Stimulated activated CD4-positive, alpha-beta T cell treated with anti-CD3 and anti-CD28 coated beads, Interleukin-12 subunit alpha, Interleukin-12 subunit beta, amount 100 ng/mL, for 4 hours (primary cell): ENCODE measurements at places on chromosomes 3 and 15.
A peak's percentile ranks its signal among the peaks of the same experiment; 100 is the strongest.

DNA sequence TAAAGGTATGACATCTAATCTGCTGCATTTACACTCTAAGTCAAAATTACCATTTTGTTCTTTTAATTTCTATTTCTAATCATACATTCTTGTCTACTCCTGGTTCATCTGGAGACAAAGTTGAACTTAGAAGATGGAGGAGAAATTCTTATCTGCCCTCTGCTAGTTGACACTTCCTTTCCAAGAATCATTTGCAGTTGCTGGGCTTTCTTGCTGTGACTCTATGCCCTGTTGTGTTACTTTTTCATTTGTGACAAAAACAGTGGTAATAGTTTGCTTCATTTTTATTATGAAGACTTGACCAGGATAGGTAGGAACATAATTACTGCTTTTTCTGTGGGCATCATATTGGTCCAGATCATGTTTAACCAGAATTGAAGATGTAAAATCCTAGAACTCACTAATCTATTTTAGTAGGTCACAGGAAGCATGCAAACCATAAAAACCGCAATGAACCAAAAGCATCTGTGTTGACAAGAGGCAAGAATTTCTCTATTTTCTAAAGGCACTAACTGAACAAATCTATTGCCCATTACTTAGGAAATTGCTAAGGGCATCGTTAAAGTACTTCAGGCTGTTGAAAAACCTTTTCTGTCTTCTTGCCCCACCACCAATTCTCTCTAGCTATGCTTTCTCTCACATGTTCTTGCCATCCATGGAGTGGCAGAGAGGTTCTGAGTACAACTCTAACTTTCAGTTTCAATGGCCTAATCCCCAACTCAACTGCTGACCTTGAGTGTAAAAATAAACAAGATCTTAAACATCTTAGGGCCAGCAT is 4.2 kb upstream of the CCR2 start:
- no peak for DNase-seq

GRCh38 chr3:128616516-128617269 is 33.9 kb downstream of the RPN1 start:
- no peak for DNase-seq

DNA sequence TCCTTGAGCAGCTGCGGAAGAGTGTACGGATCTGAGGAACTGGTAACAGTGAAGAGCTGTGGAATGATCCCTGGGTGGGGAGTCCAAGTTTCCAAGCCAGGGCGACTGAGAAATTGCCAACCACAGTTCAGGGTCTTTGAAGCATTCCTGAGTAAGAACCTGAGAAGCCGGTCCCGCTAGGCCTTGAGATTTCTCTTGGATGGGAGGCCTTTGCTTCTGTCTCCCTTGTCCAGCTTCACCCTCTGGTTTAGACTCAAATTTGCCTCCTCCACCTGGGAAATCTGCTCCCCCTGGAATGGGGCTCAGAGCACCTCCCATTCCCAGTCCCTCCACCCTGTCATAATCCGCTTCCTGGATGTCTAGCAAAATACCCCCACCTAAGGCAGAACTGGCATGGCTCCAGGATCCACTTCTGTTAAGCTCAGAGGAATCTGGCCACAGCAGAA is 127.7 kb upstream of the DLG1 start:
- no peak for DNase-seq

DNA sequence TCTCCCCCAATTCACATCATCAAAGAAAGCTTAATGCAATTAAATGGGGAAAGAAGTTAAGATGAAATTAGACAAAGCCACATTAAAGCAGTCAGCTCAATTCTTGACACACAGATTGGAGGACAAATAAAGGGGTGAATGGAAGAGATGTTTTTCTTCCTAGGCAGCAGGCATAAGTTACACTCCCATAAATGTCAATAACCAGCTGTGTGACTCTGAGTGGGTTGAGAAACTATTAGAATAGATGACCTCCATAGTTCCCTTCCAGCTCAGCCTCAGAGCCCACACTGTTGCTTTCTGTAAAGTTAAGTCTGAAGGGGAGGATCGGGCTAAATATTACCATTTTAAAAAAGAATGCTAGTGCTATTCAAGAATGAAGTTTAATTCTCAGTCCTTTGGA is 71.0 kb downstream of the THBS1 start:
- no peak for DNase-seq

DNA sequence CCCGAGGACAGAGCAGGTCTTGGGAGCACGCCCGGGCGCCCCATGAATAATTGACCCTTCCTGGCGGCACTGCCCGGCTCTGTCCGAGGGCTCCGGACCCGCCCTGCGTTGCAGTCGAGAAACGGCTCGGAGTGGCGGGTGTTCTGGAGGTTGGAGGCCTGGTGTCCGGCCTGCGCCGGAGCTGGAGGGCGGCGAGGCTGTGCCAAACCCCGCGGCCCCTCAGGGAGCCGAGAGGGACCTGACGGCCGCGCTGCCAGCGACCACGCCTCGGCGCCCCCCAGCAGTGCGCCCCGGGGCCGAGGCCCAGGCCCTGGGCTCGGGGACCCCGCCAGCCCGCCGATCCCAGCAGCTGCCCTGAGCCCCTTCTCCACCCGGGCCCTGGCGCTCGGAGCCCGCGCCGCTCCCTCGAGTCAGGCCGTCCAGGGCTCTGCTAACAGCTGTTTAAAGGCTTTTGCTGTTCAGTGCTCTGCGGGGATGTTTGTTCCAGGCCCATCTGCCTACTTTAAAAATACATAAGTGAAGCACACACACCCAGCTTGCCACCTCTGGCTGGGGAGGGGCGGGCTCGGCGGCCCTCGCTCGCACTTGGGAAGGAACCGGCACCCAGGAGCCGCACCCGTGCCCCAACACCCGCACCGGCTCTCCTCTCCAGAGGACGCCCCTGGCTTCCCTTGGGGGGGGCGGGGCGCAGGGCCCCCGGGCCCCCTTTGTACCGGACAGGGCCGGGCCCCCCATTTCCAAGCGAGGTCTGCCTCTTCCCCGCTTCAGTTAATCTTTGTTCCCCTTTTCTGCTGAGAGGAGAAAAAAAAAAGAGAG is 730 bp upstream of the ZNF710 start:
- peak; percentile 12 for DNase-seq

DNA sequence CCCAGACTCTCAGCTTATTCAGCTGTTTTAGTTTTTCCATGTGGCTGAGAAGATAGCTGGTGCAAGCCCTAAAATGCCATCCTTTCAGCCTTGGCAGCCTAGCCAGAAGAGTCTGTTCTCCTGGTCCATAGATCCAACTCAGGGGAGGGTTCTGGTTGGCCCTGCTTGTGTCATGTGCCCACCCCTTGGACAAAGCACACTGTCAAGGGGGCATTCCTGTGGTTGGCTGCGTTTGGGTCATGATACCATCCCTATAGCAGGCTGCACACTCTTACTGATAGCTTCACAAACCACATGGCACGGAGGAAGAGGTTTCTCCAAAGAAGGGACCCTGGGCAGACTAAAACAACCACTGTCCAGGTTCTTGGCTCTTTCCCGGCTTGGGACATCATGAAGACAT is 8.4 kb upstream of the FSTL1 start:
- no peak for DNase-seq

- DNase-seq = no peak
Measured at GRCh38 chr15:48363474-48363873, 32.2 kb downstream of the DUT start.

DNA sequence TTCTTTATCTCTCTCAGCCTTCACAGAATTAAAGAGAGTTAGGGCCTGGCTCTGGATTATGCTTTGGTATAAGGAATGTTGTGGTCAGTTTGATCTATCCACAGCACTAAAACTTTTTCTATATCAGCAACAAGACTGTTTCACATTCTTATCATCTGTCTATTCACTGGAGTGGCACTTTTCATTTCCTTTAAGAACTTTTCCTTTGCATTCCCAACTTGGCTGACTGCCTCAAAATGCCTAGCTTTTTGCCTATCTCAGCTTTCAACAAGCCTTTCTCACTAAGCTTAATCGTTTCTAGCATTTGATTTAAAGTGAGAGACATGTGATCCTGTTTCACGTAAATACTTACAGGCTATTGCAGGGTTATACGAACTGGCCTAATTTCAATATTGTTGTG is 471.8 kb downstream of the GBE1 start:
- no peak for DNase-seq

DNA sequence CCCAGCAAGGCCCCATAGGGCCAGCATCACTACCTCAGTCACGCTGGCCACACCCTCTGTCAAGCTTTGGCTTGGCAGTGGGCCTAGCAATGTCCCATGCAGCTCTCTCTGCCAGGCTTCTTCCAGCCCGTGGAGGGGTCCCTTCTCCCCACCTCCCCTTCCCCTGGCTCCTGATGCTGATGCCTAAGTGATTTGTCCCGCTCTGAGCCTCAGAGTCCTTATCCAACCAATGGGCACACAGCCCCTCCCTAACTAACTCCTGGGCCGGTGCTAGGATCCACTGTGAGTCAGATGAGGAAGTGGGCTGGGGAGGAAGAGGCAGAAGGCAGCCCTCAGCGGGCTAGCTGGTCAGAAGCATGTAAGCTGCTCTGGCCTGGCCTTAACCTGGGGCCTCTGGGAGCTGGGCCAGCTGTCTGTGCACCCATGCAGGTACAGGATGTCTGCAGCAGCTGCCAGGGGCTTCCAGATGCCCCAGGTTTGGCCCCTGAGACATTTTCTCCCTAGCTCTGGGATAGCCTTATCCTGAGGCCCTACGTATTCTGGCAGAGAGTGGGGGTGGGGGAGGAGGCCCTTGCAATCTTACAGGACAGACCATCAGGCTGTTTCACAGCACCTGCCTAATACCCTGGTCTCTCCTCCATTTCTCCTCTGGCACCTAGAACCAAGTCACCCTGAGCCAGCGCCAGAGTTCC is 740 bp upstream of the ZBTB47 start:
- no peak for DNase-seq

GRCh38 chr15:50182219-50183013 is 420 bp downstream of the SLC27A2 start:
- DNase-seq = peak; percentile 44

DNA sequence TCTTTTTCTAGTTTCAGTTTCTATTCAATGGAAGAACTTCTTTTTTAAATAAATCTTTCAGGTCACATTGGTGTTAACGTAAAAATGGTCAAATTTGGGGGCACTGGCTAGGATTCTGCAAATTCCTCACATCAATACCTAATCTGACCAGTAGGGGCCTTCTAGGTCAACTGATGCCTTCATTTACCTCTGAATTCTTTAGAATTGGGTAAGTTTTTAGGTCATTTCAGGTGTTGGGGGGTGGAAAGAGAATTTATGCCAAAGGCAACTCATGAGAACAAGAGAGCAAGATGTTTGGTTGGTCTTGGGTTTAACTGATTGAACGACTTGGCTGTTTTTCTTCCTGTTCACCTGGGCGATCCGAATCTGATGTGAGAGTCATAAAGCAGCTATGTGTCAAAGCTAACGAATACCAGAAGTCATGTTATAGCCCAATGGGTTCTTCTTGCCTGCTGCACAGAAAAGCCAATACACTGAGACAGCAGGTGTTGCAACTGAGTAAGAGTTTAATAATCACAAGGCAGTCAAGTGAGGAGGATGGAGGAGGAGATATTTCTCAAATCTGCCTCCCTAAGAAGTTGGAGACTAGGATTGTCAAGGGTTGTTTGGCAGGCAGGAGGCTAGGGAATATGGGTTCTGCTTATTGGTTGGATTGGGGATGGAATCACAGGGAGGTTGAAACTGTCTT is 15.3 kb downstream of the LRRC49 start:
- no peak for DNase-seq

GRCh38 chr15:57427367-57427821 is 51.1 kb downstream of the CGNL1 start:
- no peak for DNase-seq
